HFFc6 (cell line): ENCODE measurements at places on chromosomes 6 and 20. TPM values are rescaled to one million over a fixed set of nuclear protein-coding genes. Genes with fewer than 3 reads are reported as not detected.

TMEM244 gene
- total RNA-seq: not detected in 3 replicates

MCHR2 gene
- not detected in 3 replicates for total RNA-seq

ASIP gene
- not detected in 3 replicates for total RNA-seq

DNA sequence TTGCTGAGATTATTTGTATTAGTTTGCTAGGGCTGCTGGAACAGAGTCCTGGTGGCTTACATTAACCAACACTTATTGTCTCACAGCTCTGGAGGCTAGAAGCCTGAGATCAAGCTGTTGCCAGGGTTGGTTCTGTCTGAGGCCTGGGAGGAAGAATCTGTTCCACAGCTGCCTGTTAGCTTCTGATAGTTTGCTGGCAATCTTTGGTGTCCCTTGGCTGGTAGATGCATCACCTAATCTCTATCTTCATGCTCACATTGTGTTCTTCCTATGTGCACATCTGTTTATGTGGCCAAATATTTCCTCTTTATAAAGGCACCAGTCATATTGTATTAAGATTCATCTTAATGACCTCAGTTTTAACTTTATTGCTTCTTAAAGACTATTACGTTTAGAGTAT lies 19.5 kb downstream of the SF3B5 start:
- H3K27ac ChIP-seq: no peak overlapping the region
- peaks cover 24% of the 10 kb centered on the region for H3K27me3 ChIP-seq
- no peak overlapping the region for H3K4me3 ChIP-seq
- no peaks in the 10 kb centered on the region for H3K36me3 ChIP-seq
- DNase-seq: no peak
- no peaks in the 10 kb centered on the region for H3K4me1 ChIP-seq

KCNK17 gene
- total RNA-seq: not detected in 2 replicates

GRCh38 chr20:58765780-58766179 lies 73.2 kb downstream of the NPEPL1 start:
- no peak overlapping the region for H3K4me3 ChIP-seq
- no peak overlapping the region for H3K27ac ChIP-seq
- no peaks in the 10 kb centered on the region for H3K4me1 ChIP-seq

- no peak for DNase-seq
- H3K4me3 ChIP-seq: no peak overlapping the region
- no peak overlapping the region for H3K27ac ChIP-seq
- peaks cover 2% of the 10 kb centered on the region for H3K27me3 ChIP-seq
- no peaks in the 10 kb centered on the region for H3K4me1 ChIP-seq
These were observed 18.9 kb downstream of the MAN1A1 start for GRCh38 chr6:119330520-119331113.

DNA sequence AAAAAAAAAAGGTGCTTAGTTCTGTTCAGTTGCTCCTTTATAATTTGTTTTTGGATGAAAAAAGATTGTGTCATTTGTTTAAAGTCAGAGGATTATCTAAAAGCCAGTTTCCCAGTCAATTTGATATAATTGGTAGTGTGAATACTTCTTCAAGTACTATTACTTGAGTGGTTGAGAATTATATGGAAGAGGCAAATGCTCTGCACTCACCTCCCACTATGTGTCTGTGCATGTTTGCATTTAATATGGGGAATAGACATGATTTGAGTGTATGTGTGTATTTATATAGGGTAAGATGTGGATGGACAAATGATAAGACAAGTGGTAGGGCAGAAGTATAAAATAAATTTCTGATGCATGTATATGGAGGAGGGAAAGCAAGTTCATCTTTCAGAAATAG lies 15.8 kb downstream of the GJA1 start:
- H3K4me1 ChIP-seq: peaks cover 20% of the 10 kb centered on the region
- no peak overlapping the region for H3K27ac ChIP-seq
- no peak for DNase-seq
- H3K36me3 ChIP-seq: peaks cover 32% of the 10 kb centered on the region
- H3K4me3 ChIP-seq: no peak overlapping the region
